ENCODE measurements at places on chromosomes 1 and 21.

DNA sequence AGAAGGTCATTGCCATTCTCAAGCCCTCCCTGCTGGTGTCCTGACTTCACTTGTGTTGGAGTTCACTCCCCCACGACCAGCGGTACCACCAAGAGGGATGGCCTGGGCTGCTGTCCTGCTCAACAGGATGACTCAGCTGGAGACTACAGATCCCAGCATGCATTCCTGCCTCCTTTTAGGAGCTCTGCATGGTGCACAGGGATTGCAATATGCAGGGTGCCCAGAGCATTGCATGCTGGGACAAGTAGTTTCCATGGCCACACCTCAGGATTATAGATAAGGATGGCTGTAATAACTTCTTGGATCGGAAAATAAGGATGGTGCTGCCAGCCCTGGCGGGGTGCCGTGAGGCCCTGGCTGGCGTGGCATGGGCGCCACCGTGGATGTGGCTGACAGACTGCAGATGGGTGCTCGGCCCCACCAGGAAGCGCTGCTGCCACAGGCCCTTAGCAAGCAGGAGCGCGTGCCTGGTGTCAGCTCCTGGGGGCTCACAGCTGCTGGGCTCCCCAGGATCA is 150.0 kb downstream of the CASZ1 start:
- no peak for DNase-seq

DNA sequence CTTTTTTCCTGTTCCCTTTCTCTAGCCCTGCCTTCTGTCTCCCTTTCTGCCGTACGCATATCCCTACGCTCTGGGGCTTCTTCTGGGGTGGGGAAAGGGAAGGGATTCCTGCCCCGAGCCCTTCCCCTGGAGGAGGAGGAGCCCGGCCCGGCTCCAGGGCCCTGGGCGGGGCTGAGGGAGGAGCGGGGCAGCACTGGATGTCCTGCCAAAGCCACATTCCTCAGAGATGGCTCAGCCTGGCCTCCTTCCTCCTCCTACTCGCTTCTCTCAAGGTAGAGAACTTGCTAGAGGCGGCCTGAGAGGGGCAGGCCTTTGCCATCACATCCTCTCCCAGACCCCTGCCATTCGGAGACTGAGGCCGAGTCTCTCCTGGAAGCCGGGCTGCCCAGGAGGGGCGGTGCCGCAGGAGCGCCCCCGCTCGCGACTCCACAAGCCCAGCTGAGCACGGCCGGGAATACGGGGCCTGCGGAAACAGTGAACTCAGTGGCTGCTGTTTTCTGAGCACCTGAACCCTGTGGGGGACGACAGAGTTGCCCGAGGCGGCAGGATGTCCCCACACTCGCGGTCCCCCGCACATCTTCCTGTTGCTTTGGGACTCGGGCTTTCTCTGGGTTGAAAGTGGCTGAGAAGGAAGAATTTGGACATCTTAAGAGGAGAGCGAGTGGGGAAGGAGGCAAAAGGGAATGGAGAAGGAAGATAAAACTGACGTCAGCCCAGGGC is 12.2 kb downstream of the ADAMTSL4 start:
- DNase-seq: peak; percentile 86

- no peak for DNase-seq
Observed at GRCh38 chr1:2170211-2170610, 24.4 kb downstream of the FAAP20 start.

- no peak for DNase-seq
Observed at GRCh38 chr1:45913731-45914501, 110.5 kb downstream of the MAST2 start.

GRCh38 chr1:225990705-225991464 is 8.3 kb downstream of the SDE2 start:
- no peak for DNase-seq

GRCh38 chr1:25858494-25858893 is 763 bp downstream of the AUNIP start:
- peak; percentile 4 for DNase-seq

GRCh38 chr1:119488216-119488615 is 18.8 kb upstream of the HSD3B1 start:
- no peak for DNase-seq

GRCh38 chr21:21101911-21102310 is 103.7 kb downstream of the NCAM2 start:
- DNase-seq: peak; percentile 19

DNA sequence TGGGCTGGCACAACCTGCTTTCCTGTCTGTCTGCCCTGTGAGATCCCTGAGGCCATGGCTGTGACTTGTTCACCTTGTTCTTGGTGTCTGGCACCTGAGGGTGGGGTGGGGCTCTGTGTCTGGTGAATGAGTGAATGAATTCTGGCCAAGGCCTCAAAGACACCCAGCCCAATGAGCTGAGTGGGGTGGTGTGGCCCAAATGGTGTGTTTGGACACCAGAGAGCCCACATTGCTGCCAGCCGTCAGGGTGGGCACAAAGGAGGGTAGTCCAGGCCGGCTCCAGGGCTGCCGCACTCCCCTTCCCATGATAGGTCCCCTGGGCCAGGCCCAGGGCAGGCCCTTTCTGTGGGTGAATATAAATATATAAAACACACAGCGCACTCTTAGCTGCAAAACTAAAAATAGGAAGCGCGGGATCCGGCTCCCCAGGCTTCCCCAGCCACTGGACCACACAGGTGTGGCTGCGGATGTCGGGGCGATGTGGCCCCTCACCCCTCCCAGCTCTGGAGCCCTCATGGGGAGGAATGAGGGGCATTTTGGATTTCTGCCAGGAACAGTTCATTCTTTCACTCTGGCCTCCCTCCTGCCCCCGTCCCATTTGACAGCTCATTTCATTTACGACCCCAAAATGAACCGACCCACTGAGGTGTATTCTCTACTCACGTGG is 33.3 kb downstream of the RUNX3 start:
- DNase-seq: no peak

GRCh38 chr1:41361495-41362356 is 492 bp downstream of the FOXO6 start:
- DNase-seq: no peak

GRCh38 chr1:218659911-218660677 is 315.0 kb downstream of the TGFB2 start:
- DNase-seq: no peak

DNA sequence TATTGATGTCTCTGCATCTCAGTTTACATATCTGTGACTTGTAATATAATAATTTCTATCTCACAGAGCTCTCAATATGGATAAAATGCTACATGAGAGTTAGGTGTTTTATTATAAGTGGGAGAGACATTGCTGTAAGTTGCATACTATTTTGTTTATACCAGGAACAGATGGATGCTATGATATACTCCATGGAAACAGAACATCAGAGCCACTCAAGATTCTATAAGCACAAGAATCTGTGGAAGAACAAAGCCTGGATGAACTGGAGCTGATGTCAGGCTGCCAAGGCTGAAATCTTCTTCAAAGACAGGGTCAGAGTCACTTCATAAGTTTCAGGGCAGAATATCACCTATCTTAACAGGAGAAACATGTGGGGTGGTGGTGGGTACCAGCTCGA is 30.2 kb downstream of the DUSP10 start:
- no peak for DNase-seq

GRCh38 chr1:19232524-19232846 is 18.8 kb downstream of the EMC1 start:
- no peak for DNase-seq

GRCh38 chr1:31674626-31675025 is 29.2 kb downstream of the COL16A1 start:
- DNase-seq: no peak

- no peak for DNase-seq
Observed at GRCh38 chr1:172180501-172181285, 239.8 kb upstream of the C1orf105 start.

DNA sequence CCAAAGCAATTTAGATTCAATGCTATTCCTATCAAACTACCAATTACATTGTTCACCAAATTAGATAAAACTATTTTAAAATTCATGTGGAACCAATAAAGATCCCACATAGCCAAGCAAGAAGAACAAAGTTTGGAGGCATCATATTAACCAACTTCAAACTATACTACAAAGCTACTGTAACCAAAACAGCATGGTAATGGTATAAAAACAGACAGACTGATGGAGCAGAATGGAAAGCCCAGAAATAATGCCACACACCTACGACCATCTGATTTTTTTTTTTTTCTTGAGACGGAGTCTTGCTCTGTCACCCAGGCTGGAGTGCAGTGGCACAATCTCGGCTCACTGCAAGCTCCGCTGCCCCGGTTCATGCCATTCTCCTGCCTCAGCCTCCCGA is 7.1 kb downstream of the ZNF124 start:
- DNase-seq: no peak

DNA sequence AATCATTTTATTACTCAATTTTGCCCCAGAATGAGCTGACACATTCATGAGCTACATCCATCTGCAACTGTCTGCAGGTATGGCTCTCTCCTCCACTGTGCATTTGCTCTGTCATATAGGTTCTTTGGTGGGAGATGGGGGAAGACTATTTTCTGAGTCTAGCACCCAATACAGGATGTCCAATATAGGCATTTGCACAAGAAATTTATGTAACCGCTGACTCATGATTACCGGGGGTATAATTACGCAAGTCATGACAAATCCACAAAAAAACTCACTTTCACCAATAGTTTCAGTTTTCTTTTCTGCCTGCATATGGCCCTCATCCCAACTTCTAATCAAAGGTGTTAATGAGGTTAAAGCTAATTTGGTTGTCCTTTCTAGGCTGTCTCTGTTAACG is 17.5 kb upstream of the VSIG8 start:
- DNase-seq: no peak

DNA sequence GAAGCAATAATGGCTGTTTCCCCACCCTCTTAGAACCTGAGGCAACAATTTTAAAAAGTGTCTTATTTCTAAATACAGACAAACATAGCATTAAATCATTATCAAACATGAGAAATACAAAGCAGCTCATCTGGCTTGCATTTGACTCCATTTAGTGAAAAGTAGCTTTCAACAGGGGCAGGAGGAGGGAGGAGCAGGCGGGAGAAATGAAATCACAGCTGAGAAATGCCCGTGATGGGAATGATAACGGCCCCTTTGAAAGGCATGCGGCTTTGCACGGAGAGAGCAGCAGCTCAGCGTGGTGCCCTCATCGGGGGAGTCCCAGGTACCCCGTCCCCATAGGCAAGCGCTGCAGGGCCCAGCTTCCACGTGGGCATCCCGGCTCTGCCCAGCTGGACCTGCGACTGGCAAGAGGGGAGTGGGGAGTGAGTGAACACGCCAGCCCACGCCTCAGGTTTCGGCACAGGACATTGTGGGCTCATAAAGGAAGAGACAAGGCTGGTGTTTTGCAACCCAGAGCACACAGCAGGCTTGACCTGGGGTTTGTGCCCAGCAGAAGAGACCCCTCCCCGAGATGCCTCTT is 134.6 kb downstream of the NPHP4 start:
- no peak for DNase-seq

GRCh38 chr1:37691497-37692077 is 729 bp upstream of the CDCA8 start:
- DNase-seq: peak; percentile 97

DNA sequence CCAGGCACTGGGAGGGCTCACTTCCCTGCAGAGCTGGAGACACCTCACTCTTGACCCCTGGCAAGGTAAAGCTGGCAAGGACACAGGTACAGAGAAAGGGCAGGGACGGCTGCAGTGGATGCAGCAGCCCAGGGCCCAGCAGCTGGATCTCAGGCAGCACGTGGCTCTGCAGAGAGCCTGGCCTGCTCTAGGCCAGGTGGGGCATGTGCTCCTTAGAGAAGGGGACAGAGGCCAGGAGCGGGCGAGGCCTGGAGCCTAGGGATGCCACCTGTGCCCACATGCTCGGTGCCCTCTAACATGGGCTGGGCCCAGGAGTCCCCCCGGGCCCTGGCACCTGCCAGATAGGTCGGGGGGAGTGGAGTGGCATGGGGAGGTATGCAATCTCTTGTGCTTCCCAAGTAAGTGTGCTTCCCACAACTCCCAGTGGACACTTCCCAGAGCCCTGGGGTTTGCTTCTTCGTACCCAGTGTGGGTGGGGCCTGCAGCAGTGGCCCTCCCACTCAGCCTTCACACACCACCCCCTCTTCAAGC is 30.0 kb downstream of the WNT3A start:
- DNase-seq: no peak

DNA sequence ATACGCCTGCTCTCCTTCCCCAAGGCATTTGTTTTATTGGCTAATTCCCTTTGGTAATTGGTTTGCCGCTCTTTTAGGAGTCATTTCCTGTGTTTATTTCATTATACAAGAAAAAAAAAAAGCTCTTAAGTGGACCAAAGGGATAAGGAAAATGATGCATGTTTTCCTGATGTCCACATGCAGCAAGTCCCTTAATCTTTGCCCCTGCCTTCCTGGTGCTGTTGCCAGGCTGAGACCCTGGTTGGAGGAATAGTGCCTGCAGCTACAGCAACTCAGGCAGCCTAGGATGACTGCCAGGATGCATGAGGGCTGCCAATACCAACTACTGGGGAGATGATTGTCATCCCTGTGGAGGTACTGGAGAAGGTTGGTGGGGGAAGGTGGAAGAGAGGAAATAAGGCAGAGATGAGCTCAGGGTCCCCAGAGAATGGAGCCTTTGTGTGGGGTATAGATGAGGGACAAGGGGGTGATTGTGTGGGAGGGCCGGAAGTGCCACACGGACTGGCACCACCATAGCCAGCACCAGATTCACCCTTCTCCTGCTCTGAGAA is 6.1 kb upstream of the GATAD2B start:
- no peak for DNase-seq

DNA sequence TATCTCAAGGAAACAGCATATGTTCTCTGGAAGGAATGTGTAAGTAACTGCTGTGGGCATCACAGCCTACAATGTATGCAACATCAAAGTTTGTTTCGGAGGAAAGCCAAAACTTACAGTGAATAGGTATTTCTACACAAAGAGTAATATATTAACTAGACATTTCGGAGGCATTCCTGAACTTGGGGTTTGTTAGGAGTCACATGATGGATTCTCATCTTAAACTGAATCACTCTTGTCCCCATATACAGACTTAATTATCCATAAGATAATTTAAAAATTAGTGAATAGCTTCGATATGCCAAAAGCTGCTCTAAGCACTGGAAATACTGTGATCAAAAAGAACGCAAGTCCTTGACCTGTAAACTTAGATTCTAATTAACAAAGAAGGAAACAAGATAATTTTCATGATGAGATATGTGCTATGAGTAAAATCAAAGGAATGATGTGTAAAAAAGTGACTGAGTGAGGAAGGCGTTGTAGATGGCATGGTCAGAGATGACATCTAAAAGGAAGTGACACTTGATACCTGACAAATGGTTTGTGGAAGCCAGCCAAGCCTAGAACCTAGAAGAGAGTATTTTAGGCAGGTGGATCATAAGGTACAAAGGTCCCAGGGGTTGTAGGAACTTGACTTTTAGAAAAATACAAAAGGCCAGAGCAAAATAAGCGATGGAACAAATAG is 273.1 kb downstream of the MRPL39 start:
- DNase-seq: no peak

DNA sequence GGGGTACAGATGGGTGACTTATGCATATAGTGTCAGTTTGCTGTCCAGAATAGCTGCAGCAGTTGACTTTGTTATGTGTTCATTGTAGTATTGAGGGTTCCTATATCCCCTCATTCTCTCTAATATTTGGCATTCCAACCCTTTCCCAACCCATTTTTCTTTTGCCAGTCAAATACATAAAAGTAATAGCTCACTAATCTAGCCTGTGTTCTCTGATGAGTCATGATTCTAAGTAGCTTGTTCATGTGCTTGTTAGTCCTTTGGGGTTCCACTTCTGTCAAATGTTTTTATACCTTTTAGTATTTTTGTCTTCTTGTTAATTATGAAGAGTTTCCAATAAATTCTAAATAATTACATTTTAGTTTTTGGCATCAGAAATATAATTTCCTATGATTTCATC is 99.2 kb upstream of the MROH9 start:
- no peak for DNase-seq
